A172 (cell line): ENCODE measurements at places on chromosomes 11 and 22. TPM values are rescaled to one million over a fixed set of nuclear protein-coding genes. Genes with fewer than 3 reads are reported as not detected.

- no peak for DNase-seq
Observed at GRCh38 chr22:20771918-20772625, 1.8 kb upstream of the SERPIND1 start.

GRCh38 chr11:44625759-44626523 lies 60.5 kb downstream of the CD82 start:
- no peak for DNase-seq

GRCh38 chr11:7611411-7611810 lies 61.9 kb downstream of the CYB5R2 start:
- DNase-seq, result no peak

FJX1 gene
- total RNA-seq, result 38.3 and 53.4 TPM in 2 replicates

CYTH4 gene
- 0.26 and 0.43 TPM in 2 replicates for total RNA-seq

MOB2 gene
- total RNA-seq, result 22.4 and 25.8 TPM in 2 replicates
